Stimulated activated CD8-positive, alpha-beta memory T cell treated with anti-CD3 and anti-CD28 coated beads, Interleukin-12 subunit alpha, Interleukin-12 subunit beta, amount 100 ng/mL, for 4 hours (primary cell): ENCODE measurements at places on chromosomes 6 and 20.

DNA sequence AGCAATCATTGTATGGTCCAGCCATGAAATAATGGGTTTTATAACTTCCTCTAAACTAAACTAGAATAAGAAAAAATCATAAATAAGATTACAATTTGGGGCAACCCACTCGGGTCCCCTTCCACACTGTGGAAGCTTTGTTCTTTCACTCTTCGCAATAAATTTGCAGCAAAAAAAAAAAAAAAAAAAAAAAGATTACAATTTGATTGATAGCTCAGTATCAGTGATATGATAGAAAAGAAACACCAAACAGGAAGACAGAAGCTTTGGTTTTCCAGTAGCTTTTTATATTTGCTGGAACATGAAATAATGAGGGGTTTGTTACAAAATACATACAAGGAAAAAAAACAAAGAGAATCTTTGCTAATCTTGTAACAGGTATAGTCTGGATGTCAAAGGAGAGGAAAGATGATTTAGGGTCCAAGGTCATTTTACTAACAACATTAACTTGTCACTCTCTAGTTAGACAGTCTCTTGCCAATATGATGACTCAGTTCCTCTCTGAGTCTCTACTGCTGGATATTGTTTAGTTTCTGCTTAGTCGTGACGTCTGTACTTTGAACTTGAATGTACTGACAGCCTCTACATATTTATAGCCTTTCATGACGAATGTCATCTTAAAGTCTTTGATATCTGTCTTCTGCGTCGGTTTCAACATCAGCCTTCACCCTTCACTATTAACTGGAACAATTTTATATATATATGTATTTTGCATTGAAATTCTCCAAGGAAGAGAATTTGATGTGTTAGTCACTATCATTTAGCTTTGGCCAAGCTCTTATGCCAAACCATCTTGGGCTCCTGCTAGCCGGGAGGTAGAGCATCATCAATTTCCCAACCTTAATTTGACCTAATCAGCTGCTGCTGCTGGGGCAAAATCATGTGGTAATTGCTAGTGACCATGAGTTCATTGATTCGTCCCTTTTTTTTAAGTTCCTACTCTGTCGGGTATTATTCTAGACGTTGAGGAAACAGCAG, 213.1 kb upstream of the STXBP5 start:
- DNase-seq: no peak

DNA sequence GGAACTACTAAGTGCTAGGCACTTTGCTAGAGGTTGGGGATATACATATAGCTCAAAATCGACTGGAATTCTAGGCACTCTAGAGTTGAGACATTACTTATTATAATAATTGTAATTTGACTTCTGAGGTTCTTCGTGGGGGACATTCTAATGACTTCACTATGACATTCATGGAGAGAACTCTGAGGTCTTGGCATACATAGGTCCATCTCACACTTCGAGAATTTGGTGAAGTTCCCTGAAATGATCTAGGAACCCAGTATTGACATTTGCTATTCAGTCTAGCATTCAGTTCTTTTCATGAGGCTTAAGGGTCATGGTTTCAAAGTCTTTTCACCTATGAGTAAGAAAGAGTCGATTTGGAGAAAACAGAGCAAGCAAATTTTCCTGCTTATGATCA, 446.6 kb upstream of the JAG1 start:
- DNase-seq: no peak

DNA sequence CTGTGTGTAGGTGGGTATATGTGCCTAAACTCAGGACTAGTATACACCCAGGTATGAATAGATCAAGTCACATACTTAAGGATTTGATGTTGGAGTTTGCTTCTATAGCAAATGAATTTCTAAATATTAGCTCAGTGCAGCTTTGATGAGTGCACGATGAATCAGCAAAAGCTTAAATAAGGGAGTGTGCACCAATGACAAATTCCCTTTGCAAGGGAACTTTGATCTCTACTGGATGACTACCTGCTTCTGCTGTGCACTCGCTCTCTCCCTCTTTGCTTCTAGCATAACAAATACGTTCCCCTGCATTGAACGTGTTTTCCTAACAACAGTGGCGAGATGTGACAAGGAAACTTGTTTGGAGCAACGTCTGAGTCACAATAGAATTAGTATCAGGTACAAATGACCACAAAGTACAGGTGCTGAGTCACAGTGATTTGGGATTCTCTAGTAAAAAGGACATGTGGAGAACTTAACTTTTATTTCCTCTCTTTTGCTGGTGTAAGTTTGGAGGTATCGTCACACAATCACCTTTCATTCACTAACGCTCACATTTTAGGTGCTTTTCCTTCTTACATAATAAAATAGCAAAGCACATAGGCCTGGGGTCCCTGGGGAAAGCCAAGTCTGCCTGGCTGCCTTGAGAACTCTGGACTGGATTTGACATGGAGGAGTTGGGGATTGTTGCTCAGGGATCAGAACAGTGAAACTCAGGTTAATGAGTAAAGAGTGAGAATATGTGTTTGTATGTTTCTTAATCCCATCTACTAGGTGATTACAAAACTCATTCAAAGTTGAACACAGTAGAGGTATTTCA, 49.7 kb downstream of the KLHL31 start:
- DNase-seq: no peak

GRCh38 chr6:123215211-123215610, 219.2 kb downstream of the CLVS2 start:
- DNase-seq: no peak

DNA sequence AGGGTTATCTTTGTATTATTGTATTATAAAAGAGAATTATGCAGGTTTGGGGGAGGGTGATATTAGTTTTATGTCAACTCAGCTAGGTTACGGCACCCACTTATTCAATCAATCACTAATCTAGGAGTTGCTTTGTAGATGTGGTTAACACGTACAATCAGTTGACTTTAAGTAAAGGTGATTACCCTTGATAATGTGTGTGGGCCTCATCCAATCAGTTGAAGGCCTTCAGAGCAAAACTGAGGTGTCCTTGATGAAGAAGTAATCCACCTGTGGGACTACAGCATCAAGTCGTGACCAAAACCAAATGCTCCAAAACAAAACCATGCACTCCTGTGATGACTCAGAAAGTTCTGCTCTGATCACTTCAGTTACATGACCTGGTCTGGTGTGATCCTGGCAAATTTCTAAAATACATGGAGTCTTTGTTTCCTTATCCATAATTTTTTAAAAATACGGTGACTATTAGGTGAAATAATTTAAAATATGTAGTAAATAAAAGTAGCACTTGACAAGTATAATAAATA, 114.1 kb downstream of the IYD start:
- no peak for DNase-seq

GRCh38 chr6:112188906-112189305, 65.5 kb downstream of the LAMA4 start:
- no peak for DNase-seq

DNA sequence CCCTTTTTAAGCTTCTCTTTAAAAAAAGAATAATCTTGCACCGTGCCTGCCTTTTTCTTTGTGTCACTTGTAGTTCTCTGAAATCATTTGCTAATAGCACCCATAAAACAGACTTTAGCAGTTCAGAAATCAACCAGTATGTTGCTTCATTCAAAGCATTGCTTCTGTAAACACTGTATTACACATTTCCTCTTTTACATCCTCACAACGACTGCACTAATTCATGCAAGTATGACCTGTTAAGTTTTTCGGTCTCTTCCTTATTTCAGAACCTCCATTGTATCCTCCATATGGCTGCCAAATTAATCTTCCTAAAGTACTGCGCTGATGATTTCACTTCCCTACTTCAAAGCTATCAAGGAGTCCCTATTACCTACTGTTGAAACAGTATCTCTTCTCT, 142.9 kb upstream of the RNF217 start:
- DNase-seq: no peak

DNA sequence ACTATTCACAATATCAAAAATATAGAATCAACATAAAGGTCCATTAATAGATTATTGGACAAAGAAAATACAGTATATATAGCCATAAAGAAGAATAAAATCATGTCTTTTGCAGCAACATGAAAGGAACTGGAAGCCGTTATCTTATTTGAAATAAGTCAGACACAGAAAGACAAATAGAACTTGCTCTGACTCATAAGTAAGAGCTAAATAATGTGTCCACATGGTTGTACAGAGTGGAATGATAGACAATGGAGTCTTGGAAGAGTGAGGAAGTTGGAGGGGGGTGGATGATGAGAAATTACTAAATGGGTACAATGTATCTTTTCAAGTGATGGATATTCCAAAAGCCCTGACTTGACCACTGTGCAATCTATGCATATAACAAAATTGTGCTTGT, 613.5 kb downstream of the PHF3 start:
- no peak for DNase-seq
